Left kidney (tissue), 8 donors: ENCODE measurements at places on chromosomes 12 and 14. TPM values are rescaled to one million over a fixed set of nuclear protein-coding genes. Genes with fewer than 3 reads are reported as not detected.

DNA sequence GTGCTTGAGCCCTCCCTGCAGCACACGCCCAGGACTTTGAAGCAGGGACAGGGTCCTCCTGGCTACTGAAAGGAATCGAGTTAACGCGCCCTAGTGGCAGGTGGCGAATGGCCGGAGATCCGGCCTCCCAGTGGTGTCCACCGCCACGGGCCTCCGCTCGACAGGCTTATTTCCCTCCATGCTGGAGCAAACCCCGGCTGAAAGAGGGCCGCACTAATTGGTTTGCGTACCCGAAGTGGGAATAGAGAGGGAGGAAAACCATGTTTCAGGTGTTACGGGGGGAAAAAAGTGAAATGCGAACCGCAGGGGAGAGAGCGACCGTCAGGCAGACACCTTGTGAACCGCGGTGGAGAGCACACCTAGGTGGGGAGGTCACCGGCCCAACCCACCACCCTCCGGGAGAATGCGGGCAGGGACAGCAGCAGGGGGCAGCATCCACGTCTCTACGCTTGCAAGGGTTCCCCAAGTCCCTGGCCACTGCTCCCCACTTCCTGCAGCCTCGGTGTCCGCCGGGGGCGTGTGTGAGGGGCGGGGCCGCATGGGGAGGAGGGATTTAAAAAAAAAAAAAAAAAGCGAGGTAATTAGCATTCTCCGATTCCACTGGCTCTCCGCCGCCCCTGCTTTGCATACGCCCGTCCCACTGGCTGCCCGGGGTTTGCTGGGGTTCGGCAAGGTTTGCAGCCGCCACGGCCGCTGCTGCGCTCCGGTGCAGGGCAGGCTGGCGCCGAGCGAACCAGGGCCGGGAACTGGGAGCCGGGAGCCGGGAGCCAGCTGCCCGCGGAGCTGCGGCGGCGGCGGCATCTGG, 224.6 kb upstream of the CRY1 start:
- DNase-seq, result peak; percentile 87

DNA sequence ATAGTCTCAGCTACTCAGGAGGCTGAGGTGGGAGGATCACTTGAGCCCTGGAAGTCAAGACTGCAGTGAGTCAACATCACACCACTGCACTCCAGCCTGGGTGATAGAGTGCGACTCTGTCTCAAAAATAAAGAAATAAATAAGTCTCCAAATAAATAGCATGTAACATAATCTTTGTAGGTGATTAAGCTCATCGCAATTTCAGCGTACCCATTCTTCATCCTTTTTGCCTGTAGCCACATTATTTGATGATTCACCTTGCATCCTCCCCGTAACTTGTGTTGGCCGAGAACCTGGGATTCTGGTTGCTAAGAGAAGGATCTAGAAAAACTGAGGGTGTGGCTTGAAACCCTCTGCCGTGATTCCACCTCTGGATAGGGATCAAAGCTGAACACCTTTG, 115.1 kb downstream of the GALC start:
- no peak for DNase-seq

- DNase-seq, result peak; percentile 82
Observed at GRCh38 chr12:6946033-6946919, 2.5 kb downstream of the C12orf57 start.

GRCh38 chr12:49707128-49707811, at the start of gene FMNL3:
Gene FMNL3 (minus strand): TSS chr12:49707405. CDS start chr12:49707180, 225 bp downstream.
- DNase-seq, result peak; percentile 94

DNA sequence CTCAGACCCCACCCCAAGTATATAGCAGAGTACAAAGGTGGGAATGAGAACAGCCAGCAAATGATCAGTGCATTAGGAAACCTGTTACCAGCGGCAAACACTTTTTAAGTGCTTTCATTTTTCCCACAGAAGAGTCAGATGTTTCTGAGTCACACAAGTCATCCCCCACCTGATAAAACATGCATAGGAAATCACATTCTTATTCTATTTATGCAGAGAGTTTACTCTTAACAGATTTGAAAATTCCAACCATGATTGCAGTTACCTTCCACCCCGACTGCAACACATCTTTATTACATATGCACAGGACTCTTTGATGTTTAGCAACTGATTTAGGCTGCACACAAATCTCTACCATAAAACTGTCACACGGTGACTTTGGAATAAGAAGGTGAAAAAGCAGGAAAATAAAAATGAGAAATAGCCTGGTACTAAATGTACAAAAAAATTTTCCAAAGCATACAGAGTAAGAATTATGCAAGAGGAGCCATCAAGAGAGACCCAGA, 236.4 kb downstream of the PAWR start:
- peak; percentile 82 for DNase-seq

DNA sequence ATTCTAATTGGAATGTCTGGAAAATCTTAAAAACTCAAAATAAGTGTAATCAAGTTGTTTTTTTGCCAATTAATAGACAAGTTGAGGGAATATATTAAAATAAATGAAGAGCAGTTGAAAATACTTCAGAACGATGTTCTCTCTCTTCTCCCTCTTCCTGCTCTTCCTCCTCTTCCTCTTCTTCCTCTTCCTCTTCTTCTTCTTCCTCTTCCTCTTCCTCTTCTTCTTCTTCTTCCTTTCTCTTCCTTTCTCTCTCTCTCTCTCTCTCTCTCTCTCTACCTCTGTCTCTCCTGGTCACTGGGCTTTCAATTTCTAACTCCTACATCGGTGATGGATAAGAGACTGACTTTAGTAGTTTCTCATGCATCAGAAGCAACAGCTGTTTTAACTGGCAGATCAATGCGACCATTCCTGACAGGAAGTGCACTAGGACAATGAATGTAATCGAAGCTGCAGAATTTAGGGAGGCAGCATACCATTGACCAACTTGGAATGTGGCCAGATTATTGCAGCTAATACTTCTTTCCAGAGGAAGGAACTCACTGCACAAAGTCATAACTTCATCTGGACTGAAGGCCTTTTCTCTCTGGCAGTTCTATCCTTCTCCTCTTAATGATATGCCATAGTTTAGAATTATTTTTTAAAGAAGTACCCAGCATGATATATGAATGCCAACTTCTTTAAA, 13.8 kb upstream of the TMTC2 start:
- no peak for DNase-seq

DNA sequence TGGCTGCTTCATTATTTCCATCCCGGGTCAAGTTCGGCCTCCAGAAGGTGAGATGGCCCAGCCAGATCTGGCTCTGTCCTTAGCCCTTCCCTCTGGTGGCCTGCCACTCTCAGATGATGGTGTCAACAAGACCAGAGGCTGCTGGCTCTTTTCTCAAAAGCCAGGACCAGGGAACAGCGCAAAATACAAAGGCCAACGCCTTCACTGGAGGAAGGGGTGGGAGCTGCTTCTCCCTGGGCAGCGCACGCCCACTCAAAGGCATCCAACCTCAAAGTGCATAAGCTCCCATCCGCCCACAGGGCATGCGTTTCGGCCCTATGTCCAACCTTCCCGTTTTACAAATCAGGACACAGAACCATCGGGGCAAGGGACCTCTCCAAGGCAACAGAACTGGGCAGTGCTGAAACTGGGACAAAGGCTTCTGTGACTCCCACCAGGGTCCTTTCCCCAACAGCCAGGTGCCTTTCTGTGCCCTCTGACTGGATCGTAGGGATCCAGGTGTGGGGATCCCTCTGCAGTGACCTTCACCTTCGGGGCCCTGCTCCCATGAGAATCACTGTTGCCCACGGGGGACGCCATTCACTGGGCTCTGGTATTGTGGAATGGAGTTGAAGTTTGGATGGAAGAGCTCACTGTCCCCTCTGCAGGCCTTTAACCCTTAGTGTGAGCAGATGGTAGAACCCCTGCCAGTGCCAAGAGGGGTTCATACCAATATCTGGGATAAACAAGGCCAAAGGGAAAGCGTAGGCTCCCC, 76.8 kb downstream of the NINJ2 start:
- DNase-seq, result no peak

GRCh38 chr14:88488897-88489296, 65.9 kb downstream of the PTPN21 start:
- DNase-seq, result no peak

DNA sequence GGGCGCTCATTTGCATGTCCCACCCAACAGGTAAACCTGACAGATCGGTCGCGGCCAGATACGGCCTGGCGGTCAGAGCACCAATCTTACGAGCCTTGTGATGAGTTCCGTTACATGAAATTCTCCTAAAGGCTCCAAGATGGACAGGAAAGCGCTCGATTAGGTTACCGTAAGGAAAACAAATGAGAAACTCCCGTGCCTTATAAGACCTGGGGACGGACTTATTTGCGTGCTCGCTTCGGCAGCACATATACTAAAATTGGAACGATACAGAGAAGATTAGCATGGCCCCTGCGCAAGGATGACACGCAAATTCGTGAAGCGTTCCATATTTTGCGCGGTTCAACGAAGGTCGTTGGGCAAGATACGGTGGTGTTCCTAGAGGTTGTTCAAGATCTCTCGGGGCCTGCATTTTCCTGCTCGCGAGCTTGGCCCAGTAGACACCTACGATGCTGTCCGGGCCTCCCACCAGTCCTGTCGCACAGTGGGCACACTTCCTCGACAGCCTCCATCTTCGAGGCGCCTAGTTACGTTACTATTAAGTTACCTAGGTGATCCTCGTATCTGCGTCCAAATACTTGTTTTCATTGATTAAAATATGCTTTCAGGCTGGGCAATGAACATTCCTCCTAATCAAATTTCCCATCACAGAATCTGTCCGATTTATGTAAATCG, at the start of gene RNU6-7:
Gene RNU6-7, plus strand, starts transcription at position 230 of the 675 bp plus-strand sequence.
- DNase-seq, result peak; percentile 78

DNA sequence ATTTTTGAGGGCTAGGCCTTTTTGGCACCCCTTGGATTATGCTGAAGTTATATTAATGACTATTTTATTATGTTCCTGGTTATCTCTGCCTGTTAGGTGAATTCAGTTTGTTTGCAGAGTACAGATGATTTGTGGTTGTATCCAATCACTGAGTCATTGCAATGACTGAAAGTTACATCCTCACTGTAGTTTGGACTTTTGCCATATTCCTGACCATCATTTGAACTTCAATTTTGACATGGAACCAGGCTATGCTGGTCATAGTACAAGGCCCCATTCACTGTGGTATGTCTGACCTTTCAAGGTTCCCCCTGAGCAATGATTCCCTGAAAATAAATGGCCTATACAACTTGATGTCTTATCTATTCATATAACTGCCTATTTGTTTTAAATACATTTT, 621.0 kb downstream of the CCER1 start:
- DNase-seq, result no peak

DNA sequence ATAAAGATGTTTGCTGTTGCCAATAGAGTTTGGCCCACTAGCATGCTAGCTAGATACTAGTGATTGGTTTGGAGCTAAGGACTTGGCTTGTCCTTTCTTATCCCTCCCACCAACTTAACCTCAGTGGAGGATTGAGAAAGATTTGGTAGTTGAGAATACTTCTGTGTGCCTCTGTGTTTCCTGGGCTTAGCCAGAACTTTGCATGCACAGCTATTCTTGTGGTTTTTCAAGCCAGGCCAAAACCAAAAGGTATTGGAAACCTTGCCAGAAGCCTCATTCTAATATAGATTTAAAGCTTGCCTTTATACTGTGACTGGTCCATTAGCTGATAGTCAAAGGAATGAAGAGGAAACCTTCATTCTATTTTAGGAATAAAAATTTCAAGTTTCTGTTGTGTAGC, 188.5 kb downstream of the CCDC91 start:
- DNase-seq, result no peak

GOLT1B gene
- polyA plus RNA-seq, result 42.0 TPM

CIT gene
- polyA plus RNA-seq, result 25.4 TPM

MAP3K9 gene
- polyA plus RNA-seq, result 5.9 TPM

PTPN21 gene
- polyA plus RNA-seq, result 40.8 TPM

PLBD1 gene
- polyA plus RNA-seq, result 43.7 TPM
